WERI-Rb-1 (cell line): ENCODE measurements at places on chromosomes 7 and 10.
A peak's percentile ranks its signal among the peaks of the same experiment; 100 is the strongest.

- DNase-seq = no peak
These were observed 8.2 kb upstream of the ZC3HAV1 start for GRCh38 chr7:139117599-139118233.

DNA sequence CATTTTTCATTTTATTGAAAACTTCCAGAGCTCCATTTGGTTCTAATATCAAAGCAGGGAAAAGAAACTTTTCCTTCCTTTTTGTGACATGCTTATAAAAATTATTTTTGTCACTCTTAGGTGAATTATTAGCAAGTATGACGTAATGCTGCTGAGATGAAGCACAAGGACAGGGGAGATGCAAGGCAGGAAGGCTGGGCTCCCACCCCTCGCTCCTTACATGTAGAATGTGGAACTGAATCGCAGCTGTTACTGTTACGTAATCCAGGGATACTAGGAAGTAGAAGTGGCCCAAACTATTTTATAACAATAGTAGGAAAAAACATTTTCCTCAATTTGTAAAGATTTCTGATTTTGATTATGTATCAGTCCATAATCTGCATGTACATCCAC lies 17.1 kb upstream of the GTPBP4 start:
- DNase-seq = no peak

DNA sequence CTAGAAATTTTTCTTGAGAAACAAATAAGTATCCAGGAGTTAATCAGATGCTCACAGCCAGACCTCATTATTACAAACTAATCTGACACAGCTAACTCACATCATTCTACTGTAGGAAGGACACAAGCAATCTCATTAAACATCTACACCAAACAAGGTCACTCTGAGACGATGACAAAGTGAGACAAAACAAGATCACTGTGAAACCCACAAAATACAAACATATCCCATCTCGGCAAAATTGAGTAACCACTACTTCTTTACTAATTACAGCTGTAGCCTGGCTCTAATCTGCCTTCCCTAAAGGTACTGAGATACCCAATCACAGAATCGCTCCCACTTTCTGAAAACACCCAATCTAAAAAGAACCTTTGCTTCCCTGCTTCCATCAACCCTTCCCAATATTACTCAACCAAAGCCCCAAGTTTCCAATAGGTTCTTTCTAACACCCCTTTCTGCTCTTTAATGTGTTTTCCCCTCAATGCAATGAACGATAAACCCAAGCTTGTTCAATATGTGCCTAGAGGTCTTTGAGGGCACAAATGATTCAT lies 26.9 kb downstream of the CCDC6 start:
- DNase-seq = no peak

GRCh38 chr7:128403676-128404075 lies 6.1 kb downstream of the IMPDH1 start:
- DNase-seq = no peak

- no peak for DNase-seq
These were observed 57.4 kb upstream of the ADRB1 start for GRCh38 chr10:113986316-113986715.

- no peak for DNase-seq
These were observed 1.1 kb downstream of the REEP3 start for GRCh38 chr10:63522277-63522687.

DNA sequence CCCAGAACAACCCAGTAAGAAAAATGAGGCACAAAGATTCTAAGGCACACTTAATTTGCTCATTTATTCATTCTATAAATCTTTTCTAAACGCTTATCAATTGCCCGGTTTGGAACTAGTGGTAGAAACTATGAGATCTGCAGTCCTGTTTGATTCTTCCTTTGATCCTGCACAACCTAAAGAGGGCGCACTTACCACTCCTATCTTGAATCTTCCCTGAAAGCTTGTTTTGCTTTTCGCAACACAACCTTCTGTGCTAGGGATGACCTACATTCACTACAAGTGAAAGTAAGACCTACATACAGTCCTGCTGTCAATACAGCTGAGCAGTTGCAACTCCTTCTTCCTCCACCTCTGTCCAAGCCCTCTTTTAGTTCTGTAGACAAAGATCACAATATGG lies 12.6 kb upstream of the ARL4A start:
- DNase-seq = no peak

DNA sequence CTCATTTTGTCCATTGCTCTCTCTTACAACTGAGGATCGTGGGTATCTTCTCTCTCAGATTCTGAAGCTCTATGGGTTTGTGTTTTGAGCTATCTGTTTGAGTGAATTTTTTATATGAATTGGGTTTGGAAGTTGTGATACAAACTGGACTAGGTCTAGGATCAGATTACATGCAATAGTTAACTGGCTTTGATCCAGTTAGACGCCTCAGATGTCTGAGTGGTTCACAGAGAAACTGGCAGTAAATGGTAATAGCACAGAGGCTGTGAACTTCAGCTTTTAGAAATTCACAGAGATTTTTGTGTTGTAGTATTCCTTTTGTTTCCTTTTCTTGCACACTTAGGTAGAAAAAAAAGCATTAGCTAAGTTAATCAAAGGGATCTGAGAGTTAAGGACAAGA lies 12.7 kb upstream of the DNMBP start:
- no peak for DNase-seq

- DNase-seq = no peak
These were observed 740.6 kb downstream of the LRMDA start for GRCh38 chr10:76172020-76172419.

- DNase-seq = no peak
These were observed 78.8 kb upstream of the TMEM196 start for GRCh38 chr7:19852192-19852591.

GRCh38 chr7:2399848-2400587 lies 3.4 kb upstream of the CHST12 start:
- no peak for DNase-seq

DNA sequence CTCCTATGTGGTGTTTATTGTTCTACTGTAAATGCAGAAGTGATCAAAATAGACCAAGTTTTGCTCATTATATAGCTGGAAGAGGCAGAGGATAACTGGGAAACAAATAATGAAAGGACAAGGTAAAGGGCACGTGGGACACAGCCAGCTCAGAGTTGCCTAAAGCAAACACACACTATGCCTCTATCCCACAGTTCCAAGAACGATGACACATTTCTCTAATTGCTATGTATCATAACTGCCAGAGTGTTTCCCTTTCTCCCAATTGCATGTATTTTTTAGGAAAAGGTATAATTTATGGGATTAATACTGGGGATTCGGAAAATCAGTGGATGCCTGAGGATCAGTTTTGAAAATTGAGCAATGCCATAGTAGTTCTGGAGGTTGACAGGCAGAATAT lies 49.0 kb downstream of the CCDC71L start:
- DNase-seq = no peak

DNA sequence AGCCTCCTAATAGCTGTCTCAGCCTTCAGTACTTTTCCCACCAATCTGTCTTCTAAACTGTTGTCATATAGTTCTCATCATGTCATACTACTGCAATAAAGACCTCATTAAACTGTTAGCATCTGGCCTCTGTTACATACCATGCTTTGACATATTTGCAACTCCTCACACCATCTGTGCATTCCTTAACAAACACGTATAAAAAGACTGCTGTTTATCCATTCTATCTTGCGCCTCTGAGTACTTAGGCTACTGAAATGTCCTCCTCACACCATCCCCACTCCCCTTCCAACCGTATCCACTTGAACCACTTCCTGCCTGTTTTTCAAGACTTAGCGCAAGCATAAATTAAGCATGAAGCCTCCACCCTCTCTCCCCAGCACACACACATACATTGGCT lies 41.6 kb downstream of the SLC16A9 start:
- no peak for DNase-seq

- DNase-seq = peak; percentile 9
These were observed 5.1 kb upstream of the HOXA11 start for GRCh38 chr7:27189997-27190748.

GRCh38 chr10:93947524-93947923 lies 46.2 kb upstream of the PLCE1 start:
- DNase-seq = no peak

DNA sequence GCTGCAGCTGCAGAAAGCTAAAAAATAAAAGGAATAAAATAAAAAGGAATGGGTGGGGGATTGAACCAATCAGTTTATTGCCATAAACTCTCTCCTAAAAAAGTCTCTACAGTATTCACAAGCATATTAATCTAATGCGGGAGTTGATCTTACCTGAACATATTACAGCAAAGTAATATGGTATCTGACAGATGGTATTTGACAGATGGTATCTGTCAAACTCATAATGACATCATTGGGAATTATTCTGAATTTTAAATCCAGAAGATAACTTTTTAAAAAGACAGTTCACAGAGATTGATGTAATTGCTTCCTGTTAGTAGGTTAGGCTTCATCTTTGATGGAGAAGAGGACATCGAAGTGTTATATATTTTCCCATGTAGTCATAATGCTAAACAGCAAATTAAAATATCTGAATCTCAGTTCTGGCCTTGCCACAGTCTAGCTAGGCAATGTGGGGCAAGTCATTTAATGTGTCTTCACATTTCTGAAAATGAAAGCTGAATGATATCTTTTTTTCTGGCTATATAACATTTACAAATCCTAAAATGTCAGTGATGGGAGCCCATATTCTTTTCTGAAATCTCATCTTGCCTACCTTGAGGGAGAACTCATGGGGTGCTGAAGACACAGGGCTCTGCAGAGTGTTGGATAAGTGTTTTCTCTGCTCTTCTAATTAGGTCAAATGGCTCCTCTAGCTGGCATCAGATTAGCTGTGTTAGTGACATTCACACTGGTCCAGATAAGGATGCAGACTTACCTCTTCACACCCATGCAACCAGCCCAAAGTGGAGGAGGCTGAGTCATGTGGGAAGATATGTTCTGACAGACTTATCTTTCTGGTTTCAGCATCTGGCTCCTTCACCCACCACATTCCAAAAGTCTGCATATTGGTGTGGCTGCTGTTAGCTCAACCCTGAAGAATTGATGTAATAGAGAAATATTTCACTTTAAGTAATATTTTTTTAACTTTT lies 2.1 kb upstream of the LIPM start:
- DNase-seq = no peak

- DNase-seq = no peak
These were observed 355.3 kb downstream of the FGFR2 start for GRCh38 chr10:121242741-121243608.

GRCh38 chr7:116683786-116684185 lies 11.8 kb downstream of the MET start:
- no peak for DNase-seq

GRCh38 chr7:39644170-39644569 lies 20.8 kb downstream of the RALA start:
- DNase-seq = no peak

DNA sequence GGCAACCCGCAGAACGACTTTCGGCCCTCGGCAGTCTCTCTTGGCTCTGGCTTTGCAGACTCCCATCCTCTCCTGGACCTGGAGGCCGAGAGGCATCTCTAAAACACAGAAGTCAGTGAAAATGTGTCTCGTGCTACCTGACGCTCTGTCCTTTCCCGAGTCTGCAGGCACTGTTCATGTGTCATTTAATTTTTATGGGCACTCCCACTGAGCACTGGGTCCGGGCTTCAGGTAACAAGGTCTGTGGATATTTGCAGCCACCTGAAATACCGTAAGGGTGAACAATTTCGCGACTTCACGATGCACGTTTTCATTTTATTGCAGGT lies 96.8 kb downstream of the GLRX3 start:
- DNase-seq = no peak

DNA sequence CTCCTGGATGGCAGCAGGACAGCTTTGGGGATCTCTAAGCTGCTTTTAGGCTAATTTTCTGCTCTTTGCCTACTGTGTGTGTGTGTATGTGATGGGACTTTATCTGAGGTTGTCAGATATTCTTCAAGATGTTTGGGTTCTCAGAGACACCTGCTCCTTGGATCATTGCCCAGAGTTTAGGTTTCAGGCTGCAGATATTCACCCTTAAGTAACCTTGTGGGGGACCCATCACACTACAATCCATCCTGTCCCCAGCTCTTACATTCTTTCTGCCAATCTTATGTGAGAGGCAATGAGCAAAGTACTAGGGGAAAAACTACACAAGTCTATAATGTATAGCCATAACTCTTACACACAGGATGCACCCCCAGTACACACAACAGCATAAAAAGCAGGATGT lies 263.0 kb upstream of the ZWINT start:
- DNase-seq = no peak

GRCh38 chr10:22701132-22701826 lies 13.1 kb downstream of the PIP4K2A start:
- no peak for DNase-seq

- DNase-seq = no peak
These were observed 275.4 kb upstream of the PFKP start for GRCh38 chr10:2791774-2792443.

- DNase-seq = no peak
These were observed 778 bp upstream of the GET4 start for GRCh38 chr7:875476-876076.

- peak; percentile 36 for DNase-seq
These were observed 38.1 kb downstream of the TMEM130 start for GRCh38 chr7:98831641-98832221.

- no peak for DNase-seq
These were observed 5.7 kb downstream of the PON1 start for GRCh38 chr7:95318501-95319100.

DNA sequence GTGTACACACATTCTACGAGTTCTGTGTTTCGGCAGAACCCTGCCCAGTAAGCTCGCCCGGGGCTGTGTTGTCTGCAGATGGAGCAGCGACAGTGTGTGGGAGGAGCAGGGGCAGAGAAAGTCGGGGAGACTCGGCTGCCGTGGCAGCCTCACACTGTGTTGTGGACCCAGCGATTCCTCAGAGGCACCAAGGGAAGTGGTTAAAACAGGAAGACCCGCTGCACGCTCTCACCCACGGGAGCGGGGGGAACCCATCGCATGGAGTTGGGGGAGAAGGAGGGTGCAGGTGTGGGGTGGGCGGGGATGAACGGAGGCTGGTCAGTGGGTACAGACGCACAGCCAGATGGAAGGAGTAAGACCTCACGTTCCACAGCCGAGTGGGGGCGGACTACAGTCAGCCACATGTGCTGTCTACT lies 250.2 kb downstream of the ELFN1 start:
- DNase-seq = no peak

GRCh38 chr10:88528806-88529570 lies 54.1 kb downstream of the RNLS start:
- DNase-seq = no peak

GRCh38 chr7:82247814-82248433 lies 195.7 kb downstream of the CACNA2D1 start:
- DNase-seq = no peak

DNA sequence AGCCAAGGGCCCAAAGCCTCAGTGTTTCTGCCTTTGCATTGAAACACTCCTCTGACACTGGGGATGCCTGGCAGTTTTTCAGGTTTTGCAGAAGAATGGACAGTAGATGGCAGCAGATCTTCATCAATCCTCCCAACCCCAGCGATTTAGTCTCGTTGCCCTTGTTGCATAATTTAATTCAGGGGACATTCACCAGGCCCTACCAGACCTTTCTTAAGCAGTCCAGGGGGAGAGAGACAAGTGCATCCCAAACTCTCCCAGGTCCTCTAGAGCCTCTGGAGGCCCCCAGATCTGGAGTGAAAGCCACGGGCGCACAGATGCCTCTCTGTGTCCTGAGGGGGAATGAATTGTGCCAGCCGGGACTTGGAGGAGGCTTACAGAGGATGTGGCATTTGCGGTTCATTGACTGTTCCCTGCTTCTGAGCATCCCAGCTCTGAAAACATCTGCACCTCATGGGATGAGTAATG lies 29.6 kb downstream of the MINDY4 start:
- DNase-seq = peak; percentile 41

GRCh38 chr10:21336476-21337170 lies 188.9 kb downstream of the SKIDA1 start:
- no peak for DNase-seq
